ENCODE measurements at places on chromosomes 1 and 21. TPM values are rescaled to one million over a fixed set of nuclear protein-coding genes. Genes with fewer than 3 reads are reported as not detected.

PSMA5 gene
- 29.8 TPM for total RNA-seq

GRCh38 chr1:55230659-55231058 is 15.5 kb upstream of the USP24 start:
- H3K27me3 ChIP-seq = no peaks in the 10 kb centered on the region
- H3K4me3 ChIP-seq = no peak overlapping the region
- DNase-seq = no peak
- H3K27ac ChIP-seq = no peak overlapping the region
- no peaks in the 10 kb centered on the region for H3K36me3 ChIP-seq
- H3K4me1 ChIP-seq = peaks cover 2% of the 10 kb centered on the region

- H3K4me3 ChIP-seq = no peak overlapping the region
- H3K27ac ChIP-seq = no peak overlapping the region
- no peaks in the 10 kb centered on the region for H3K4me1 ChIP-seq
- H3K27me3 ChIP-seq = no peaks in the 10 kb centered on the region
- no peaks in the 10 kb centered on the region for H3K36me3 ChIP-seq
Observed at GRCh38 chr1:54838565-54839180, 37.5 kb upstream of the TTC22 start.

- H3K36me3 ChIP-seq = no peaks in the 10 kb centered on the region
- H3K27ac ChIP-seq = no peak overlapping the region
- DNase-seq = no peak
- no peaks in the 10 kb centered on the region for H3K4me1 ChIP-seq
- no peak overlapping the region for H3K4me3 ChIP-seq
Observed at GRCh38 chr1:205514211-205515142, 10.0 kb downstream of the CDK18 start.

- no peak for DNase-seq
- no peaks in the 10 kb centered on the region for H3K27me3 ChIP-seq
- no peak overlapping the region for H3K4me3 ChIP-seq
- no peak overlapping the region for H3K27ac ChIP-seq
- H3K4me1 ChIP-seq = no peaks in the 10 kb centered on the region
Observed at GRCh38 chr1:38612951-38613350, 246.6 kb downstream of the RRAGC start.

DNA sequence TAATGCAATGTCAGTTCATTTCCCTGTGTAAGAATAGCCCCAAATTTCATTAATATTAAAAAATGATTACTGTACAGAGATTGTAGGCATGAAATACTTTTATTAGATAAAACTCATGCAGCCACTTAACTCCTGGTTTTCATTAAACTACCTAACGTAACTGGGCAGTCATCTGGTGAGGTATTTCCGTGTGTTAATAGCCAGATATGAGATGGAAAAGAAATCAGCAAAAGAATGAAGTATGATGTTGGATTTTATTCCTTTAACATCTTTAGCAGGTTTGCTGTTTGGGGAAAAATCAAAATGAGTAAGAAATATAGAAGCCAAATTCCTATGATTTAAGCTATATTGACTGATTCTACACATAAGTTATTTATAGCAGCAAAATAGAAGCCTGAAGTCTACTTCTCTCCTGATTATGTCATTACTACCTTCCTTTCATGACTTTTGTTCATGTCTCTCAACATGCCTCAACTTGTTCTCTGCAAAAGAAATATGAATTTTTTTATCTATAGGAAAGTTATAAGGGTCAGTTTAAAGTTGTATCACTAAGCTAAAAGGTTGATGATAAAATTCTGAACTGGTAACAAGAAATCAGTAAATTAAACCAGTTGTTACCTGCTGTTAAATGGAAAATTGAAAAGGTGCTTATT is 42.6 kb downstream of the CCDC18 start:
- no peaks in the 10 kb centered on the region for H3K27me3 ChIP-seq
- peaks cover 2% of the 10 kb centered on the region for H3K36me3 ChIP-seq
- H3K27ac ChIP-seq = no peak overlapping the region

DNA sequence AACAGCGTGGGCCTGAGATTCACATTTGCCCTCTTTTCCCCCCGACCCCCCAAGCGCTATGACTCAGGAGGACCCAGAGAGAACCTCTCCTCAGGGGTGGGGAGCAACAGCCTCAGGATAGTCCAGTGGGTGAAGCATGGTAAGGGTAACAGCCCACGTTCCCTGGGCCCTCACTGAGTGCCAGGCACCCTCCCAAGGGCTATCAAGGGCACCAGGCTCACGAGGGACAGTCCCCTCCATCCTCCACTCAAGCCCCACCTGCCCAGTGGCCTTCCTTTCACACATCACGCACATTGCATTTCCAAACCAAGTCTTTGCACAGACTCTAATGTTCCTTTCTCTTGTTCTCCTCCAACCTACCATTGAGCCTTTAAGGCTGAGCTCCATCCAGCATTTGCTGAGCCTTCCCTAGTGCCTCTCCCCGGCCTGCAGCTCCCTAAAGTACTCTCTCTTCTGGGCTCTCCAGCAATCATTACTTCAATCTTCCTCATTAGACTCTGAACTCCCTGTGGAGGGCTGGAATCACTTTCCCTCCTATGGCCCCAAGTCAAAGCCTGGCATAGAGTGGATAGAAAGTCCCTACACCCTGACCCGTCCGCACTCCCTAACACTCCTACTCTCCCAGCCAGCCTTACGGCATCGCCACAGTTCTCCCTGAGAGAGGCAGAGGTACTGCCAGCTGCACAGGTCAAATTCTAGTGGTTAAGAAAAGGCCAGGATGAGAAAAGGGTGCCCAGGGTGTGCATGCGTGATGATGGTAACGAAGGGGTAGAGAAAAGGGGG is 1.0 kb downstream of the AKR7A2 start:
- peaks cover 28% of the 10 kb centered on the region for H3K36me3 ChIP-seq
- H3K27me3 ChIP-seq = no peaks in the 10 kb centered on the region
- H3K4me1 ChIP-seq = peaks cover 41% of the 10 kb centered on the region

DNA sequence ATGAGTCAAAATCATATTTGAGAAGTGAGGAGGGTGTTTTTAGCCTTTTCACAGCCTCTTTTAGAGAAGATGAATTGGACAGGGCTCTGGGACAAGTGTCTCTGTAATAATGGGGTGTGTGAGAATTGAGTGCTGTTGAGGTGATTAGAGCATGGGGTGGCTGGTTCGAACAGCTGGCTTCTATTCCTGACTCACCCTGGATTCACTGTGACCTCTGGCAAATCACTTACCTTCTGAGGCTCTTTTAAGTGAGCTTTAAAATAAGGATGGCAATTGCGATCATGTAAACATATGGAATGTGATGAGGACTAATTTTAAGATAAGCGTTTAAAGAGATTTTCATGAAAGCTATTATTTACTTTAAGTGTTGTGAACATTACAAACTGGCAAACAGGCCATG is 243.4 kb downstream of the ADGRL2 start:
- no peak overlapping the region for H3K4me3 ChIP-seq
- no peaks in the 10 kb centered on the region for H3K27me3 ChIP-seq
- H3K36me3 ChIP-seq = no peaks in the 10 kb centered on the region
- H3K4me1 ChIP-seq = no peaks in the 10 kb centered on the region

- peaks cover 21% of the 10 kb centered on the region for H3K27me3 ChIP-seq
- peaks cover 26% of the 10 kb centered on the region for H3K4me1 ChIP-seq
- peak; percentile 77 for DNase-seq
- peak overlapping the region; percentile 46 for H3K4me3 ChIP-seq
- H3K36me3 ChIP-seq = peaks cover 15% of the 10 kb centered on the region
Observed at GRCh38 chr1:201481761-201482493, 12.9 kb upstream of the PHLDA3 start.

OR2M4 gene
- total RNA-seq = not detected

DNA sequence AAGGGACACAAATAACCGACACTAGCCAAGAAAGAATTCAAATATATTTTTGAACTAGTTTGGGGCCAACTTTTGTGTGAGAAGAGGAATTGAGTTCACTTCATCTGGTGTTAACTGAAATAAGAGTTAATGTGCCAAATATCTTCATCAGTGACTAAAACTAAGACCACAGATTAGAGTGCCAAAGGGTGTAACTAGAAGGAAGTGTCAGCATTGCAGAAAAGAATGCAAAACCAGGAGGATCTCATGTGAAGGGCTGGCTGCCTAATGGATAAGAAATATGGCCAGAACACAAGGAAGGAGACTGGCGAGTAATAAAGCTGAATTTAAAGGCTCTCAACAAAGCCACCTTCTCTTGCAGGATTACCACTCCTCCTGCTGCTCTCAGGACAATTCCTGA is 61.8 kb upstream of the LRRC8D start:
- no peaks in the 10 kb centered on the region for H3K27me3 ChIP-seq
- H3K36me3 ChIP-seq = no peaks in the 10 kb centered on the region
- no peak for DNase-seq
- peak overlapping the region; percentile 77 for H3K27ac ChIP-seq
- no peak overlapping the region for H3K4me3 ChIP-seq
- H3K4me1 ChIP-seq = peaks cover 76% of the 10 kb centered on the region

GRCh38 chr1:215793180-215793579 is 226.1 kb downstream of the KCTD3 start:
- no peak overlapping the region for H3K4me3 ChIP-seq
- no peak for DNase-seq
- H3K27ac ChIP-seq = no peak overlapping the region
- H3K27me3 ChIP-seq = no peaks in the 10 kb centered on the region
- no peaks in the 10 kb centered on the region for H3K36me3 ChIP-seq

OR2L5 gene
- total RNA-seq = not detected

GRCh38 chr1:201016211-201016651 is 7.3 kb downstream of the KIF21B start:
- H3K27ac ChIP-seq = no peak overlapping the region
- no peaks in the 10 kb centered on the region for H3K27me3 ChIP-seq
- H3K4me1 ChIP-seq = peaks cover 100% of the 10 kb centered on the region
- H3K4me3 ChIP-seq = no peak overlapping the region

GRCh38 chr1:41622402-41622801 is 137.9 kb upstream of the EDN2 start:
- H3K36me3 ChIP-seq = peaks cover 7% of the 10 kb centered on the region
- DNase-seq = no peak
- peaks cover 16% of the 10 kb centered on the region for H3K4me1 ChIP-seq
- H3K4me3 ChIP-seq = no peak overlapping the region
- H3K27ac ChIP-seq = no peak overlapping the region
- no peaks in the 10 kb centered on the region for H3K27me3 ChIP-seq

HAO2 gene
- total RNA-seq = not detected

DNA sequence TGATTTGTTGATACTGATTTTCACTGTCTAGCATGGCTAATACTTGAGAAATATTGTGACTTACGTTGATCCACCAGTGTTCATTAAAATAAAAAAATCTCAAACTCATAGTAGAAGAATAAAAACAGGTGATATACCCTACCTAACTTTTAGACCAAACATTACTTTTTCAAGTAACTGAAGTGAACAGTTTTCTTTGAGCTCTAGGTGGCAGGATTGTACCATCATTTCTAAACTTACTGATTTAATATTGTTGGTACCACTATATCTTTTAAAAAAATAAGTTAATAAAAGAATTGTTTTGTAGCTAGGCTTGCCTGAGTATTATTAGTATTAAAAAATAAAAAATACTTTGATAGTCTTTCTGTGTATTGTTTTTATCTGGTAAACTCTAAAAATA is 21.5 kb downstream of the CDC73 start:
- DNase-seq = no peak
- H3K27ac ChIP-seq = no peak overlapping the region
- H3K27me3 ChIP-seq = no peaks in the 10 kb centered on the region
- H3K36me3 ChIP-seq = peaks cover 67% of the 10 kb centered on the region

DNA sequence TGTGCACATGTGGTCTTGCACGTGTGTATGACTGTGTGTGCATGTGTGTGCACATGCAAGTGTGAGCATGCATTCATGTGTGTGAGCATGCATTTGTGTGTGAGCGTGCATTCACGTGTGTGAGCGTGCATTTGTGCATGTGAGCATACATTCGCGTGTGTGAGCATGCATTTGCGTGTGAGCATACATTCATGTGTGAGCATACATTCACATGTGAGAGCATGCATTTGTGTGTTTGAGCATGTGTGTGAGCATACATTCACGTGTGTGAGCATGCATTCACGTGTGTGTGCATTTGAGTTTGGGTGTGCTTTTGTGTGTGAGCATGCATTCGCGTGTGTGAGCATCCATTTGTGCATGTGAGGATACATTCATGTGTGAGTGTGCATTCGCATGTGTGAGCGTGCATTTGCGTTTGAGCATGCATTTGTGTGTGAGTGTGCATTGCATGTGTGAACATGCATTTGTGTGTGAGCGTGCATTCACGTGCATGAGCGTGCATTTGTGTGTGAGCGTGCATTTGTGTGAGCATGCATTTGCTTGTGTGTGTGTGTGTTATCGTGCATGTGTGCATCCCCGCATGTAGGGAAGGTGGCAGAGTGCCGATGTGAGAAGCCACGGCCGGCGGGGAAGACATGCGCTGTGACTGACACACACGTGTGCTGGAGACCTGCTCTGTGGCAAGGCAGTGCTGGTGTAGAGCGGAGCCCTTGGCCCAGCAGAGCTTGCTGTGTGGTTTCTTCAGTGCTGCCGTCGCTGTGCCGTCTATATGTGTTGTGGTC is 18.2 kb downstream of the ITGB2 start:
- H3K36me3 ChIP-seq = peaks cover 99% of the 10 kb centered on the region
- no peaks in the 10 kb centered on the region for H3K27me3 ChIP-seq
- no peak overlapping the region for H3K27ac ChIP-seq
- no peak overlapping the region for H3K4me3 ChIP-seq
- DNase-seq = no peak

RNF220 gene
- 76.0 TPM for total RNA-seq

SLC30A10 gene
- total RNA-seq = not detected

DNA sequence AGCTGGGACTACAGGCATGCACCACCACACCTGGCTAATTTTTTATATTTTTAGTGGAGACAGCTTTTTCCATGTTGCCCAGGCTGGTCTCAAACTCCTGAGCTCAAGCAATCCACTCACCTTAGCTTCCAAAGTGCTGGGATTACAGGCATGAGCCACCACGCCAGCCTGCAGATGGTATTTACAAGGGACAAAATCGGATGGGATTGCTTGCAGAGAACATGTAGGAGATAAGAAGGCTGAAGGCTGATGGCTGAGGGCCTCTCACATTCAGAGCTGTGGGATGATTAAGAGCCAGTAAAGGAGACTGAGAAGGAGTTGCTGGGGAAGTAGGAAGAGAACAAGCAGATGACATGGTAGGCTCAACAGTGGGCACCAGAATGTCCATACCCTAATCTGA is 24.0 kb upstream of the QSOX1 start:
- no peak for DNase-seq
- H3K4me3 ChIP-seq = no peak overlapping the region
- no peak overlapping the region for H3K27ac ChIP-seq
- H3K4me1 ChIP-seq = peaks cover 4% of the 10 kb centered on the region

DNA sequence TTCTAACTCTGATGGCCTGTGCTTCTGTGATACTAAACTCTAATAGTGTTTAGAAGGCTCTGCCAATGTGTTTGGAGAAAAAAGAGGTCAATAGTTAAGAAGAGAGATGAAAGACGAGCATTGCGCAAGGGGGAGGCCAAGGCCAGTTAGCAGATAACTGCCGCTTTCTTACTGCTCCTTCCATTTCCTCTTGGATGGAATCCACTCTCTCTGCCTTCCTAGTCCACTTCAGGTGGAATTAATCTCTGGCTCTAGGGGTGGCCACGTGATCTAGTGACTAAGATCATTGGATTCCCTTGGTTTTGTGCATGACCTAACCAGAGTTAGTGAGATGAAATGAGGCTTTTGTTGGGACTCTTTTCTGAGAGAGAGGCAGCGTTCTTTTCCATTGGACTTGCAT is 148.3 kb downstream of the ACTL8 start:
- no peak overlapping the region for H3K27ac ChIP-seq
- no peaks in the 10 kb centered on the region for H3K4me1 ChIP-seq
- peaks cover 3% of the 10 kb centered on the region for H3K27me3 ChIP-seq
- H3K4me3 ChIP-seq = no peak overlapping the region
- no peak for DNase-seq
- no peaks in the 10 kb centered on the region for H3K36me3 ChIP-seq

GRCh38 chr1:82452096-82452495 is 651.4 kb downstream of the ADGRL2 start:
- no peak overlapping the region for H3K4me3 ChIP-seq
- no peaks in the 10 kb centered on the region for H3K36me3 ChIP-seq
- no peaks in the 10 kb centered on the region for H3K27me3 ChIP-seq
- no peak for DNase-seq
- H3K4me1 ChIP-seq = no peaks in the 10 kb centered on the region
- no peak overlapping the region for H3K27ac ChIP-seq
